ENCODE measurements at places on chromosomes 16 and 17. TPM values are rescaled to one million over a fixed set of nuclear protein-coding genes. Genes with fewer than 3 reads are reported as not detected.

DNA sequence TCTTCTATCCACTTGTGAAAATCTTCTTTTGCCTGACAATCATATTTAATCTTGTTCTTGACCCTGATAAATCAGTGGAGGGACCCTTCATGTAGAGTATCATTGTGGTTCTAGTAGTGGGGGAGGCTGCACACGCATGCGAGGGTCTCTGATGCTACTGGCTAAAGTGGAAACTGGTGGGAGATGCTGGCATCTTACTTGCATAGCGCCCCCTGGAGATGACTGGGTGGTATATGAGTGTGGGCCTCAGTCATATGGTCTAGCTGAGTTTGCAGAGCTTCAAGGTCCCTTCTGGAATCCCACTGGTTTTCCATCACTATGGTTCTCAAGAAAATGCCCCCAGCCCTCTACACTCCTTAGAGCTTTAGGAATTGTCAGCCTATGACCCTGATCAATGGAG, 236.4 kb upstream of the AXIN2 start:
- DNase-seq, result no peak

GRCh38 chr17:13704333-13704732, 102.6 kb upstream of the HS3ST3A1 start:
- DNase-seq, result no peak

The SLFN11 gene
- polyA plus RNA-seq, result 53.3 TPM

DNA sequence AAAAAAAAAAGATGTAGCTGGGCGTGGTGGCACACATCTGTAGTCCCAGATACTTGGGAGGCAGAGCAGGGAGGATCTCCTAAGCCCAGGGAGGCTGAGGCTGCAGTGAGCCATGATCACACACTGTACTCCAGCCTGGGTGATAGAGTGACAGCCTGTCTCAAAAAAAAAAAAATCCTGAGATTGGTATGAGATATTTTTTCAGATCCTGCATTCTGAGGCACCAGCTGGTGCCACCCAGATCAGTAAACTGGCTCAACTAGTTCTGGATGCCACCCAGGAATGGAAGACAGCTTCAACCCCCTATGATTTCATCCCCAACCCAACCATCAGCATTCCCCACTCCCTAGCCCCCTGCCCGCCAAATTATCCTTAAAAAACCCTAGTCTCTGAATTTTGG, 7.1 kb upstream of the GJC1 start:
- DNase-seq, result no peak

GRCh38 chr17:75927286-75927922, 13.4 kb downstream of the FBF1 start:
- DNase-seq, result no peak

GRCh38 chr16:12171206-12171605, 194.7 kb downstream of the SNX29 start:
- DNase-seq, result peak; percentile 18

The KRT24 gene
- polyA plus RNA-seq, result not detected

DNA sequence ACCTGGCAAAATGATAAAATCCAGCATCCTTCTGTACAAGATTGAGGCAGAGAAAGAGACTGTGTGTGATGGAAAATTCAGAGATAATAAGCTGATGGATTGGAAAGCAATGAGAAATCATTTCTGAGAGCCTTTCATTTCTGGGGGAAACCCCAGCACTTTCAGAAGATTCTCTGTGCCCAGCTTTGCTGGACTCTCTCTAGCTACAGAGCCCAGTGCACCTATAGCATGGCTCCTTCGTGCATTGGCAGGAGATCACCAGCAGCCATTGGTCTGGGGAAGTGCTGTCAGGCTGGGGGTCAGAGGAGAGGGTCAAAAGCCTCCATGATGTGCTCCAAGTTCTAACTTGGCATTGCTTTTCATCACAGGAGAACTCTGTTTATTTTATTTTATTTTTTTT, 259.9 kb downstream of the SOX9 start:
- DNase-seq, result no peak

The CDH5 gene
- polyA plus RNA-seq, result not detected

DNA sequence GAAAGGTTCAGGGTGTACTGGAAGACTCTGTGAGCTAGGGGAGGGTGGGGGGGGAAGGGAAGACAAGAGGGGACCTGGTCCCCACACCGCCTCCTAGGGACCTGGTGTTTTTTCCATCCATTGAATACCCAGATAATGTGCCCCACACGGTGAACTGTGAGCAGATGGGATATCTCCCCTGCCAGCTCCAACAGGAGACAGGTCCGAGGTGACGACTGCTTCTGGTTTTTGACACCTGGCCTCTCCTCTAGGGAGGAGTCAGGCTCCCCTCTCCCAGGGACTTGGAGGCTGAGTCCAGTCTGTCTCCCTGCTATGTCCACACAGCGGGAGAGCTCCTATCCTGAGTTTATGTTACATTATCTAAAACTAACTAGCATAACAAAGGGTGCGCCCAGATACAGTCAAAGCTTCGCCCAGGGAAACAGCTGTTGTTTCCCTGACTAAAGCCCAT, 1.8 kb downstream of the MARVELD3 start:
- no peak for DNase-seq

- DNase-seq, result no peak
Observed at GRCh38 chr16:51936846-51937245, 610.1 kb downstream of the TOX3 start.
